ENCODE measurements at places on chromosomes 3 and 15. TPM values are rescaled to one million over a fixed set of nuclear protein-coding genes. Genes with fewer than 3 reads are reported as not detected.

DNA sequence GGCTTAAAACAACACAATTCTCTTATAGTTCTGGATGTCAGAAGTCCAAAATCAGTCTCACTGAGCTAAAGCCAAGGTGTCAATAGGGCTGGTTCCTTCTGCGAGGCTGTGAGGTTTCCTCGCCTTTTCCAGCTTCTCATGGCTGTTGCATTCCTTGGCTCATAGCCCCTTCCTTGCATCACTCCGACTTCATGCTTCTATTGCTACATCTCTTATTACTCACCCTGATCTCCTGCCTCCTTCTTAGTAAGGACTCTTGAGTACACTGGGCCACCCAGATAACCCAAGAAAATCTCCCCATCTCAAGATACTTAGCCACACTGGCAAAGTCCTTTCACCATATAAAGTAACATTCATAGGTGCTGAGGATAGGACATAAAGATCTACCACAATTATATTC, 193.9 kb downstream of the ADAMTS17 start:
- no peak overlapping the region for H3K4me3 ChIP-seq
- no peaks in the 10 kb centered on the region for H3K27me3 ChIP-seq
- H3K36me3 ChIP-seq, result peaks cover 32% of the 10 kb centered on the region
- DNase-seq, result no peak
- no peak overlapping the region for H3K27ac ChIP-seq

ACSBG1 gene
- total RNA-seq, result not detected

DNA sequence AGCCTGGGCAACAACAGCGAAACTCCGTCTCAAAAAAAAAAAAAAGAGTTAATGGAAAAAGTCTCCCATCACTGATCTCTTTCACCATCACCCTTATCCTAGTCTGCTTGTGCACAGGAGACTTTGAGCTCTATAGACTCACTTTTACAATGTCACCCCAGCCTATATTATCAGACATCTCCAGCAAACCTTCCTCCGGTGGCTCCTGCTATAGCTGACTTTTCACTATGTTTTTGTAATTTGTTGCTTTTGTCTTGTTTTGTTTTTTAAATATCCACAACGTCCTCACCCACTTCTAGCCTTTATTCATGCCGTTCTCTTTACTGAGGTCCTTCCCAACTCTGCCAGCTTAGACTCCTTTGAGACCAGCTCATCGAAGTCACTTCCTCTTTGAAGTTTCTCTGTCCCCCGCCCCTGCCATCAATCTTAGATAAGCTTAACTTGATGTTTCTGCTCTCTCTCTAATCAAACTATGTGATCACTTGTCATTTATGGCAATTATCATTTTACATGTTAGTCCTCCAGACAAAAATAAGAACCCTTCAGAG, 82.7 kb upstream of the CHD2 start:
- H3K27me3 ChIP-seq, result no peaks in the 10 kb centered on the region
- peak overlapping the region; percentile 82 for H3K4me3 ChIP-seq
- no peak for DNase-seq
- no peaks in the 10 kb centered on the region for H3K36me3 ChIP-seq

DNA sequence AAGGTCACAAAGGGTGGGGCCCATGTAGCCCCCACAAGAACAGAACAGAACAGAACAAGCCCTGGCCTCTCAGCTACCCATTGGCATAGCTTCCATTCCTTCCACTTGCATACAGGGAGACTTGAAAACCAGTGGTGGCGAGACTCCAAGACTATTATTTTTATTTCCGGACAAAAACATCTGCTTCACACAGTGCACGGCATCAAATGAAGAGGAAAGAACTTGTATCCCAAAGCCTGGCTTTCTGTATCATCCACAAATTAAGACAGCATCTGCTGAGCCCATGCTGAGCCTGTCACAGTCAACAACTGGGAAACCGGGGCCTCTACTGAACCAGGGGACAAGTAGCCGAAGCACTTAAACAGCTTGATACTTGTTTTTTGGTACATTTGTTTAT, 56.0 kb downstream of the CLEC3B start:
- H3K36me3 ChIP-seq, result no peaks in the 10 kb centered on the region
- H3K27ac ChIP-seq, result no peak overlapping the region
- no peak overlapping the region for H3K4me3 ChIP-seq
- H3K27me3 ChIP-seq, result no peaks in the 10 kb centered on the region
- no peak for DNase-seq

CTXN2 gene
- 0.05 TPM for total RNA-seq

CLDN18 gene
- total RNA-seq, result not detected

PTH1R gene
- not detected for total RNA-seq

DNA sequence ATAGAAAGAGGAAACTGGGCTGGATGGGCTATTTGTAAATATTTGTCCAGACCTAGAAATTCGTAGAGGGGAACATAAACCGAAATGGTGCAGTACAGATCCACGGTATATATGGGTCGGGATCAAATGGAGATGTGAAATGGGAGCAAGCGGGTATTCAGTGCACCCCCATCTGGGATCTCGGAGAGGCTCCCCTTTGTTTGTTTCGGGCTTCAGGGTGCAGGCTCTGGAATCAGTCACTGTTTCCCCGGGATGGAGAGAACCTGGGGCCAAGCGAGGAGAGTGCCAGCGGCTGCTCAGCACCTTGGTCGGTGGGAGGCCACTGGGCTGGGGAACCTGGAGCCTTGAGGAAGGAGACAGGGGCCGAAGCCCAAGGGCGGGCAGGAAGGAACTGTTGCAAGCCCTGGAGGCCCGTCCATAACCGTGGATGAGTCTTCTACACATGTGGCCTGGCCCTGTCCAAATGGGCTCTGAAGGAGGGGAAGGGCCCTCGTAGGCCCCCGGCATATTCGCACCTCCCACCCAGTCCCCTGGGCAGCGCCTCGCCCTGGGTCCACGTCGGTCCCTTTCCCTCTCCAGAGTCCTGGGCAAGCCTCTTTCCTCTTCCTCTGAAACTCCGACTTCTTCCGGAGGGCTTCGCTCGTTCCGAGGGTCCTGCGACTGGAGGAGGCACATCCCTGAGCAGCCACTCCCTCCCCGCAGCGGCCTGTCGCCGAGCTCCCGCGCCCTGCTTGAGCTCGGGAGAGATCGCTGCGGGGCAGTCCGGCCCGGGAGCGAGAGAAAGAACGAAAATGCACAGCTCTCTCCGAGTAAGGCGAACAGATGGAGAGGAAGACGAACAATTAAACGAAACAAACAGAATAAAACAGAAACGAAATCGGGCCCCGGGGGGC, 3.0 kb downstream of the ISL2 start:
- peaks cover 72% of the 10 kb centered on the region for H3K27me3 ChIP-seq
- H3K4me3 ChIP-seq, result peak overlapping the region; percentile 75
- peaks cover 53% of the 10 kb centered on the region for H3K4me1 ChIP-seq
- peak; percentile 35 for DNase-seq
- peak overlapping the region; percentile 2 for H3K27ac ChIP-seq

EPHB1 gene
- total RNA-seq, result 0.60 TPM

GRCh38 chr15:50906954-50907600, 1.4 kb upstream of the AP4E1 start:
- peak overlapping the region; percentile 97 for H3K27ac ChIP-seq
- peaks cover 24% of the 10 kb centered on the region for H3K4me1 ChIP-seq
- DNase-seq, result peak; percentile 91
- H3K36me3 ChIP-seq, result peaks cover 12% of the 10 kb centered on the region

DNA sequence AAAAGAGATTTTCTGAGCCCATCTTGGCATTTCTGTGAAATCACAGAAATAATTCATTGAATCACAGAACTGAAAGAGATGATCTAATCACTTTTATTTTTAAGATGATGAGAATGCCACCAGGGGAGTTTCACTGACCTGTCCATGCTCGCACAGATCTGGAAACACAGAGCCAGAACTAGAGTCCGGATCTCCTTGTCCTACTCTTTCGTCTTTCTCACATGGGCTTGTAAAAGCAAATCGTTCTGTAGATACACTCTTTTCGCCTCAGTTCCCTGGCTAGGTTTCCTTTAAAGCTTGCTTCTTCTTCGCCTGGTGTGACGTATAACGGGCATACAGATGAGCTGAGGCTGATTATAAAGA, 122.5 kb upstream of the SPRED1 start:
- peaks cover 14% of the 10 kb centered on the region for H3K27me3 ChIP-seq

DNA sequence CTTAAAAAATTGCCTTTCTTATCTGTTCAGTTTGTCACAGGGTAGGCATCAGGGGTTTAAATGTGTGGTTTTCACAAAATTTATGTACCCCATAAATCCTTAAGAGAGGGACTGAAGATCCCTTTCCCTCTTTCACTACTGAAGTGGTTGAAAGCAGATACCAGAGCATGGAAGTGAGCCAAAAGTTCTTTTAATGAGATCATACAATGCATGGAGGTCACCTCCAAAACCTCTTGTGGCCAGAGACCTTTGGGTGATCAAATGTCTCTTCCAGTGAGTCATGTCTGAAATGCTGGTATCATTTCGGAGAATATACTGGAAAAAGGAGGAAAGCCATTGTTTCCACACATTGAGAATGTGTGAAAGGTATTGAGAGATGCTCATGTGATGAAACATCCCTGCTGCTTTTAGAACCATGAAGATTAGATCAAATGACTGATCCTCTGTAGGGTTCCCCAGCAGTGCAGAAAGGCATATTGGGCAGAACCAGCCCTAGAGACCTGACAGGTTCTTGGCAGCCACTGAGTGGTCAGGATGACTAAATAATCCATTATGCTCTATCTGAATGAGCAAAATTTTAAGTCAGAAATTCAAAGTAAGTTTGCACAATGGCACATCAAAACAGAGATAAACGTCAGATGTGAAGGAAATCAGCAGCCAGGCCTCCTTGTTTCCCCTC, 165.8 kb upstream of the SLC2A2 start:
- H3K27me3 ChIP-seq, result no peaks in the 10 kb centered on the region
- no peak overlapping the region for H3K27ac ChIP-seq
- H3K4me1 ChIP-seq, result peaks cover 30% of the 10 kb centered on the region
- H3K36me3 ChIP-seq, result peaks cover 22% of the 10 kb centered on the region
- DNase-seq, result peak; percentile 35

DNA sequence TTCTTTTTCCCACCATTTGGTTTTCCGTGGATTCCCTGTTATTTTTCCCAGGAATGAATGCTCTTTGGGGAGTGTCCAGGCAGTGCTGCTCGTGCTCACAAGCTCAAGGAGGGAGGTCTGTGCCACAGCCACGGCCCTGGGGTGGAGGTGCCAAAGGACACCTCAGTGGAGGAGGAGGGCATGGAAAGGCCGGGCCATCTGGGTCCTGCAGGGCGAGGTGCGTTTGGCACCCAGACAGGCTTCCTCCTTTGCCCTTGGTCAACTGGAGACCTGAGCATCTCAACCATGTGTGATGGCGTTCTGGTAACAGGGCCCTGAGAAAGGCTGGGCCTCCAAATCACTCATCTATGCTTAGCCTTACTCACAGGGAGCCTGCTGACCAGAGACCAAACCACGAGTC, 25.4 kb downstream of the KY start:
- H3K36me3 ChIP-seq, result no peaks in the 10 kb centered on the region
- DNase-seq, result no peak
- no peak overlapping the region for H3K4me3 ChIP-seq
- H3K4me1 ChIP-seq, result no peaks in the 10 kb centered on the region
- H3K27me3 ChIP-seq, result peaks cover 2% of the 10 kb centered on the region

DNA sequence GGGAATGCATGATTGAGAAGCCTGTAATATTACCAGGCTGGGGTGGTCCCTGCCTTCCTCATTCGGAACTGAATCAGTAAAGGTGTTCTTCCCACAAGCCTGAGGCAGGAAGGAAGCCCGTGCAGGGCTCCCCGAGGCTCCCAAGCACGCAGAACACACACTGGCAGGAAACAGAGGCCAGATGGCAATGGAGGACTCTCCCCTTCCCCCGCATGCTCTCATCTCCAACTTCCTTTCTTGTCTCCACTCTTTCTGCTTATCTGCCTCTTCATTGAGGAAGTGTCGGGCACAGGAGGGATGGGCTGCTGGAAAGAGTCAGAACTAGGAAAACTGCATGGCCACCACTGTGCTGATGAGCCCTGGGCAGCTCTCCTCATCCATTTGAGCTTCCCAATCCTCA, 123.5 kb downstream of the NUP210 start:
- DNase-seq, result no peak
- no peaks in the 10 kb centered on the region for H3K36me3 ChIP-seq
- H3K27me3 ChIP-seq, result peaks cover 15% of the 10 kb centered on the region
- no peak overlapping the region for H3K27ac ChIP-seq
- H3K4me3 ChIP-seq, result no peak overlapping the region

GRCh38 chr3:27714692-27715453, 7.2 kb downstream of the EOMES start:
- H3K27me3 ChIP-seq, result peaks cover 63% of the 10 kb centered on the region
- no peak overlapping the region for H3K27ac ChIP-seq
- peak overlapping the region; percentile 80 for H3K4me3 ChIP-seq
- no peaks in the 10 kb centered on the region for H3K36me3 ChIP-seq
- peak; percentile 56 for DNase-seq
- H3K4me1 ChIP-seq, result peaks cover 23% of the 10 kb centered on the region

ISLR2 gene
- not detected for total RNA-seq

DNA sequence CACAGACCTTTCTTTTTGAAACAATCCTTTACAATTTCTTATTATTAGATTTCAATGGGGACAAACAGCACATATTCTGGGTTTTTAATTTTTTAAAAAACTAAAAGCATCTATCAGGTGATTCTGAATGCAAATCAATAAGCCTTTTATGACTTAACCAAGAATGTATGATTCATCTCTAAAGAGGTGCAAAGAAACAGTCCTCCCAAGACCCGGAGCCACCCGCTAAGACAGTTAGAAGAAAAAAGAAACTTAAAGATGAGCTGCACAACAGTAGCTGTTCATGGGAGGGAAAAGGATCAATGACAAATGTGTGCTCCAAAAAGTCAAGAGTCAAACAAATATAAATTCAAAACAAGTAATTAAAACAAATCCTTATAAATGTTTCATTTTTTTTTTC, 319.5 kb downstream of the THSD4 start:
- DNase-seq, result no peak
- peaks cover 2% of the 10 kb centered on the region for H3K27me3 ChIP-seq

GRCh38 chr3:14847613-14848541, 29.1 kb downstream of the FGD5 start:
- no peaks in the 10 kb centered on the region for H3K4me1 ChIP-seq
- no peak overlapping the region for H3K4me3 ChIP-seq
- no peak overlapping the region for H3K27ac ChIP-seq
- no peaks in the 10 kb centered on the region for H3K27me3 ChIP-seq

SCAANT1 gene
- not detected for total RNA-seq

- H3K27ac ChIP-seq, result no peak overlapping the region
- H3K36me3 ChIP-seq, result no peaks in the 10 kb centered on the region
- peak; percentile 67 for DNase-seq
- H3K4me1 ChIP-seq, result peaks cover 26% of the 10 kb centered on the region
These were observed 3.5 kb upstream of the VIPR1 start for GRCh38 chr3:42498791-42499477.

GRCh38 chr15:41564286-41564959, 5.4 kb downstream of the TYRO3 start:
- H3K36me3 ChIP-seq, result no peaks in the 10 kb centered on the region
- DNase-seq, result no peak
- H3K27me3 ChIP-seq, result peaks cover 12% of the 10 kb centered on the region
- no peak overlapping the region for H3K27ac ChIP-seq
- H3K4me1 ChIP-seq, result peaks cover 4% of the 10 kb centered on the region

GRCh38 chr3:113630956-113631542, 65.4 kb downstream of the USF3 start:
- H3K27ac ChIP-seq, result no peak overlapping the region
- H3K27me3 ChIP-seq, result no peaks in the 10 kb centered on the region
- H3K36me3 ChIP-seq, result peaks cover 12% of the 10 kb centered on the region
- DNase-seq, result no peak

- no peak for DNase-seq
- no peaks in the 10 kb centered on the region for H3K27me3 ChIP-seq
- H3K27ac ChIP-seq, result no peak overlapping the region
- no peaks in the 10 kb centered on the region for H3K4me1 ChIP-seq
- no peaks in the 10 kb centered on the region for H3K36me3 ChIP-seq
- no peak overlapping the region for H3K4me3 ChIP-seq
These were observed 544.4 kb downstream of the ZPLD1 start for GRCh38 chr3:102979191-102979590.

- H3K27ac ChIP-seq, result no peak overlapping the region
- peaks cover 18% of the 10 kb centered on the region for H3K4me1 ChIP-seq
- no peak overlapping the region for H3K4me3 ChIP-seq
- H3K27me3 ChIP-seq, result no peaks in the 10 kb centered on the region
- DNase-seq, result no peak
- H3K36me3 ChIP-seq, result no peaks in the 10 kb centered on the region
These were observed 91.3 kb downstream of the UACA start for GRCh38 chr15:70672081-70672480.
